ENCODE measurements at places on chromosomes 6 and 20.

DNA sequence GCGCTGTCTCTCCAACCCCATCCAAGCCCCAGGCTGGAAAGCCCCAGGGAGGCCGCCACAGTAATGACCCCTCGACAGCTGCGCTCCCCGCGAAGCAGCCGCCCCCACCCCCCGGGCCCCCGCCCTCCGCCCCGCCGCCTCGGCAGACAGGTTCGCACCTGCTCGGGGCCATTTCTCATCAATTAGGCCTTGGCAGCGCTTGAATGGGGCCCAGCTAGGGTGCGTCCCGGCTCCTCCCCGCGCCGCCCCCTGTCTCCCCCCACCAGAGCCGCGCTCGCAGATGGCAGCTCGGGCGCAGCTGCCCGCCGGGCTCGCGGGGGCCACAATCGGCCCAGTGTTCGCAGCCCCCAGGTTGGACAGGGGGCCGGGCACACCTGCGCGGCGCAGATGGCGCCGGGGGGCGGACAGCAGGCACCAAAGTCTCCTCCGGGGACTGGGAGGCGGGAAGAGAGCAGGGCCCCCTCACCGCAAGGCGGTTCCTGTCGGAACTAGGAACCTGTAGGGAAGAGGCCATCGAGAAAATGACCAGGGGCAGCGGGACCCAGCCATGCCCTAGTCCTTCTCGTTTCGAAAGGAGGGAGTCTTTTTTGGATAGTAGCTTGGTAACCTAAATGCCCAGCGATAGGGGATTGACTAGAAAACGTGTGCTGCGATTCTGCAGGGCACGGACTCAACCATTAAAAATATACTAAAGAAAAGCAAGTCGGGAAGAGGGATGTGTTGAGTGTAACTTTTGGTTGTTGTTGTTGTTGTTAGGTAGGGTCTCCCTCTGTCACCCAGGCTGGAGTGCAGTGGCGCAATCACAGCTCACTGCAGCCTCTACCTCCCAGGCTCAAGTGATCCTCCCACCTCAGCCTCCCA lies 83.2 kb upstream of the EYA2 start:
- peak; percentile 46 for DNase-seq

GRCh38 chr6:36122495-36123269 lies 7.6 kb upstream of the MAPK13 start:
- DNase-seq: no peak

- no peak for DNase-seq
Observed at GRCh38 chr6:33250731-33251130, 20.9 kb downstream of the VPS52 start.

- DNase-seq: no peak
Observed at GRCh38 chr6:22306741-22307466, 10.1 kb upstream of the PRL start.

DNA sequence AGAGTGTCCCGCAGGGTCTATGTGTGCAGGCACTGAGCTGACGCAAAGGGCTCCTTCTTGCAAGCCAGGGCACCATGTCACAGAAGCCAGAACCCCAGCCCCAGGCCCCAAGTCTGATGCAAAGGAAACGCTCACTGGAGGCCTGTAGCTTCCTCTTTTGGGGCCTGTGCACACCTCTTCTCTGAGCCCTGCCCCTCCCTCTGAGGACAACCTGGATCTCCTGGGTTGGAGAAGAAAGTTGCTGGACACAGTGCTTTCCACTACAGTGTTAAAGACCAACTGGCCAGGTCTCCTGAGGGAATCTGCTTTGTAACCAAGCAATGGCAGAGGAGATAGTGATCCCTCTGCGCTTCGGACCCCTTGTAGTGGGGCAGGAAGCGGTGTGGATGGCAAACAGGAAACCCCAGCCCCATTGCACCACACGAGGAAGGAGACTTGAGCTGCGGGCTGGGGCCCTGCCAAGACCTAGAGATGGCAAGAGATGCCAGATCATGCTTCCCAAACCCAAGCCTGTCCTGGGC lies 90.0 kb downstream of the PRND start:
- no peak for DNase-seq

DNA sequence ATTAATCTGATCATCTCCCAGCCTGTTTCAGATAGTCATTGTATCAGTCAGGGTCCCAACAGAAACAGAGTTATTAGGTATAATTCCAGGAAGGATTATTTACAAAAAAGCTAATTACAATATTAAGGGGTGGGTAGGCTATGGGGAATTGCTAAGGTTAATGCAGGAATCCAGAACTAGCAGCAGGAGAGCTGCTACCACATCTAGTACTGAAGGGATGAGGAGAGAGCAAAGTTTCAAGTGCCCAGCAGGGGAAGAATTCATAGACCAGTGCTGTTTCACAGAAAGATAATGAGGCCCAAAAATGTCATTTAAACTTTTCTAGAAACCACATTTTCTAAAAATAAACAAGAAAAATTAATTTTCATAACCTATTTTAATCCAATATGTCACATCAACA lies 284.2 kb downstream of the HACE1 start:
- DNase-seq: peak; percentile 48

GRCh38 chr20:38961530-38962043 lies 557 bp upstream of the DHX35 start:
- DNase-seq: no peak

GRCh38 chr6:99219788-99220187 lies 129.7 kb downstream of the FAXC start:
- DNase-seq: peak; percentile 93

DNA sequence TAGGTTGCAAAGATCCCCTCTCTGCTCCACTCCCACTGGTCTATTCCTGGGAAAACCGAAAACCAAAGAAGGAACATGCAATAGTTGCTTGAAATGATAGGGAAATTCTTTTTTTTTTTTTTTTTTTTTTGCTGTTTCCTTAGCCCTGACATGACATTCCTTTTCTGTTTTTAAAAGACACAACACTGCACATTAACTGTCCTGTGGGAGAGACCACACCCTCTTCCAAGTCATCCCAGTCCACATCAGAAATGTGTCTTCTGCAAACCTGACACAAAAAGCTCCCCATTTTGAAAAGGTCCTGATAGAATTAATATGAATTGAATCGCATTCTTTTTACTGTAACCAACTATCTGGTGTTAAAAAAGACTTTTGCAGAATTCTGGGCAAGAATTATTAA lies 43.4 kb upstream of the RIPOR2 start:
- no peak for DNase-seq

DNA sequence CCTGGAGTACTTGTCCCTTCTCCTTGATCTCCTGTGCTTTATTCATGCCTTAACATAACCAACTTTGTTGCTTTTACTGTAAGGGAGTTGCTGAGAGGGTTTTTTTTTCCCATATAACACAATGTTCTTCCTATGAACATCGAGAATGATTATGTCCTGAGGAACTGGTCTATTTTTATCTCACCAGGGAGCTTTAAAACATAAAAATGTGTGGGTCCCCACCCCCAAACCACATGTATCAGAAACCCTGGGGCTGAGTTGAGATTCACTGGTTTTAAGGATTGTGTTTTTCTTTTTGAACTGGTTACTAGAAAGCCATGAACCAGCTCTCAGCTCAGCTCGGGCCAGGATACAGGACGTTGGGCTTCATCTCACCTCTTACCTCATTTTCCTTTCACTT lies 118.5 kb upstream of the JAG1 start:
- DNase-seq: no peak

DNA sequence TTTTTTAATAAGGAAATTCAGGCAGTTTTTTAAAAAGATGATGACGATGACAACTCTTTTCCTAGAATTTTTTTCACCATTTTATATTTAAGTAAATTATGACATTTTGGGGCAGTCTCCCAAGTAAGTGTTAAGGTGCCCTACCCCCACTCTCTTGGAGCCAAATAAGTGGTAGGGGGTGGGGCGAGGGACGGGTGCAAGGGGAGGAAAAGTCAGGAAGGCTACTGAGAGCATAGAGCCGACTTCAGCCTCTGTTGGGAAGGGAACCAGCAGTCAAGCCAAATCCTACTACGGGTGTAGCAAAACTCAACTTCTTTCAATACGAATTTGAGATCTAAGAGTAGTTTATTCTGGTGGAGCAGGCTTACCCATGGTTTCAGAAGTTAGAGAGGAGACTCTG lies 54.4 kb downstream of the KIZ start:
- DNase-seq: no peak

- DNase-seq: no peak
Observed at GRCh38 chr20:48051794-48052474, 266.7 kb upstream of the SULF2 start.

DNA sequence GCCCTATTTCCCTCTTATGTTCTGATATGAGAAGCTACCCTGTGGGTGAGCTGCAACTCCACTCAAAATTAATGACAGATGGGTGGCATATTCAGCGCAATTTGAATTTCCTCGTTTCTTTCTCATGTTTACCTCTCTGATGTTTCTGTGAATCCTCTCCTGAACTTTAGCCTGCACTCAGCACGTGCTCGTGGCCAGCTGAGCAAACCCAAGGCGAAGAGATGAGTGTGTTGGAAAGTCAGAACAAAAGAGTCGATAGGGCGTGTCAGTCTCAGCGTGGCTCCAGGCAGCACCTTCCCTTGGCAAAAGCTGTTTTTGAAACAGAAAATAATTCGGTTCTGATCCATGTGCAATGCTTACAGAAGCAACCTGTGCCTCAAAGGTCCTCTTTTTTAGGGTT lies 226.1 kb upstream of the GMDS start:
- no peak for DNase-seq

All from endodermal cell (in vitro differentiated cells).